ENCODE measurements at places on chromosomes 3 and 15. TPM values are rescaled to one million over a fixed set of nuclear protein-coding genes. Genes with fewer than 3 reads are reported as not detected.

The ZNF502 gene
- total RNA-seq: 3.6 TPM

The FAM43A gene
- total RNA-seq: 22.4 TPM

The CD200 gene
- total RNA-seq: 3.3 TPM

The AGBL1 gene
- total RNA-seq: not detected

The CKMT1B gene
- 105 TPM for total RNA-seq

The SEC61A1 gene
- total RNA-seq: 111 TPM

The LAMB2 gene
- total RNA-seq: 82.0 TPM

The LRRC34 gene
- 1.6 TPM for total RNA-seq

The AHSG gene
- total RNA-seq: not detected

The PRR20G gene
- total RNA-seq: not detected

The MKRN3 gene
- total RNA-seq: 3.6 TPM

The NCKIPSD gene
- total RNA-seq: 27.3 TPM

The SAXO2 gene
- total RNA-seq: 1.3 TPM

The PLA2G4E gene
- total RNA-seq: 0.06 TPM

The WDR73 gene
- total RNA-seq: 27.1 TPM

The CNTN4 gene
- 7.8 TPM for total RNA-seq

The TIMP4 gene
- total RNA-seq: 1.2 TPM

DNA sequence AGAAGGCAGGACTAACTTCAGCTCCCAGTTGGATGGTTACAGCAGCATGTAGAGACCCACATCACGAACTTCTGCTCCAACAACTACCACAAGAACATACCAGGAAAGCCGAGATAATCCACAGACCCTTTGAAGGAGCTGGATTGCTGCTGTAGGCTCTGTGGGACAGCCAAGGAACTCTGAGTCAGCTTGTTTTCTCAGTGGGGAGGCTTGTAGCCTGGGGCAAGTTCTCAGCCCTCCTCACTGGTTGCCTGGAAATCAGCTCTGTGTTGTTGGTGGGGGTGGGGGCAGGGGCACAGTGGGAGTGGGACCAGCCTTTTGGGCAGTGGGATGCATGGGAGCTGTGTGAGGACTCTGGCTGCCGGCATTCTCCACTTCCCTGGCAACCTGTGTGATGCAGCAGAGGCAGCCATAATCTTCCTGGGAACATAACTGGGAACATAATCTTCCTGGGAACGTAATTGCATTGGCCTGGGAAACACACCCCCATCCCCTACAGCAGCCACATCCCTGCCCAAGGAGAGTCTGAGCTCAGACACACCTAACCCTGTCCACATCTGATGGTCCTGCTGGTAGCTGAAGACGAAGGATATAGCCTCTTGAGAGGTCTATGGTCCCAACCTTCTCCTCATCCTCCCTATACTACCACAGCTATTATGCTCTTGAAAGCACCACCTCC, 153.1 kb downstream of the PEAK1 start:
- DNase-seq: no peak

DNA sequence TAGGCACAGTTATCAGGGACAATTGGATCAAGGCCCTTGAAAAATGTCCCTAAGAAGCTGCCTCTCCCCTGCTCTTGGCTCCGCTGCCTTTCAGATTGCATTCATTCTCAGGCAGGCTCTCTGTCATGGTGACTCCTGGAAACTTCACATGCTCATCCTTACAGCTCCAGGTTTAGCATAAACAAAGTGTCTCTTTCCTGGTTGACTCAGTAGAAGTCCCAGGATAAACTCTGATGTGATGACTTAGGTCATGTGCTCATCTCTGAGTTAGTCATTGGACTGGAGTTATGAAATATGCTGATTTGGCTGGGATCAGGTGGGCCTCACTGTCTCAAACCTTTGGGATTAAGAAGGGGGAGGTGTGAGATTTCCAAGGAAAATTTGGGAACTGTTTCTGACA, 243.8 kb downstream of the ZNF621 start:
- DNase-seq: no peak

DNA sequence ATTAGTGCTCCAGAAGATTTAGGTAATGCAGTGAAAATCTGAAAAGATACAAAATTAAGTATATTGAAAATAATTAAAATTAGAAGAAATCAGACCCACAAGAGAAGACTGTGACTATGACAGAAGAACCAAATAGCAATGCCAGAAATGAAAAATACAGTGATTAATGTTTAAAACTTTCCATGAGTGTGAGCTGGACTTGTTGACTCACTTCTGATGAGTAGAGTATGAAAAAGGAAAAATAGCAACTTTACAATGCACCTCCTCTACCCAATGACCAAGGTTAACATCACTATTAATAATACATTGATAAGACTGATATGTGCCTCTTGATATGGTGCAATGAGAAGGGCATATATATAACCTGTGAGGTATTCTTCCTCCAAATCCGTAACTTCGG, 39.3 kb upstream of the SLC22A13 start:
- DNase-seq: no peak

DNA sequence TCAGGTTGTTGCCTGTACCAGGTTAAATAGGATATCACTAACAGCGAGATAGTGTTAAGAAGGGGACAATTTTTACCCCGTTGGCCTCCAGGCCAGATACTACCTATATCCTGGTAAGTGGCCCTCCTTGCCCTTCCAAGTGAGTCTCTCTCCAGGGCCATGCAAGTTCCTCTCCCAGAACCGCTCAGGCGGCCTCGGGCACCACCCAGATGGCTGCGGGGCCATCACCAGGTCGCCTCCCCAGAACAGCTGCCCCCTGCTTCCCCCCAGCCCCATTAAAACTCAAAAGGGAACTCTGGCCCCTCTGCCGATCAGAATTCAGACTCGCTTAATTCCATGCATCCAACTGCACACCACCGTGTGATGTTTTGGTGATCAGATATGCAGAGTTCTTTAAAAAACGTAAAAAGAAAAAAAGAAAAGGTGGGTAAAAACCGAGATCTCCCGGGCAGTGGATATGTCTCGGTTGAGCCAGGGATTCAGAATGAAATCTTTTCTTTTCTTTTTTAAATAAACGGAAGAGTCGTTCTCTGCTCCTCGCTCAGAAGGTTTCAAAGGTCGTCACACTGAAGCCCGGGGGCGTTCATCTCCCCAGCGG, 1.9 kb upstream of the TRIM71 start:
- no peak for DNase-seq

GRCh38 chr3:6228958-6229683, 631.8 kb upstream of the GRM7 start:
- no peak for DNase-seq

DNA sequence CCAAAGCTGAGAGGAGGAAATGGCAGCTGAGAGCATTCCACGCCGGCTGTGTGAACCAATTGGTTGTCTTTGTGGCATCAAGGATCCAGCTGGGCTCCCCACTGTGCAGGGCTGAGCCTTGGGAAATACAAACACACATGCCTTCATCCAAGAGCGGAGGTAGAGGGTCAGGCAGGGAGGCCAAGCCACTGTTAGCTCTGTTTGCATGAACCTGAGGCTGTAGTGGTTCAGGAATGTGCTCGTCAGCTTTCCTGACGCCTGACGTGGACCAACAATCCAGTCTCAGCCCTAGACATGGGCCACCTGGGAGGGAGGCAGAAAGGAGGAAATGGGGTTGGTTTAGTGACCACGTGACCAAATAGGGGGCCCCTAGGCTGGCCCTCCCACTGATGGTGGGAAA, 276.9 kb downstream of the TLE3 start:
- no peak for DNase-seq

DNA sequence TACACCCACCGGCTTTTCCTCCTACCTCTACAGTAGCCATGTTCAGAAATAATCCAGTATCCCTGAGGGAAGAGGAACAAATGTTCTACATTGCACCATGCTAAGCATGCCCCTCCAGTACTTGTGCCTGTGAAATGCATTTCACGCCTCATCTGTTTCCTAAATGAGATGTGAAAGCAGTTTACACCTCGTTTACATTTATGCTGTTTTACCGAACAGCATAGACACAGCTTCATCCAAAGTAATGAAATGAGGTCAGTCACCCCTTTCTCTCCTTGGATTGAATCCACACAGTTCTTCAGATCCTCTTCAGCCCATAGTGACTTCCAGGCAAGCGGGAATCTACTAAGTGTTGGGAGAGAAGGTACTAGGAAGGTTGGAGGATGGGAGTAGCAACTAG, 514.3 kb downstream of the PDCD6IP start:
- DNase-seq: no peak

DNA sequence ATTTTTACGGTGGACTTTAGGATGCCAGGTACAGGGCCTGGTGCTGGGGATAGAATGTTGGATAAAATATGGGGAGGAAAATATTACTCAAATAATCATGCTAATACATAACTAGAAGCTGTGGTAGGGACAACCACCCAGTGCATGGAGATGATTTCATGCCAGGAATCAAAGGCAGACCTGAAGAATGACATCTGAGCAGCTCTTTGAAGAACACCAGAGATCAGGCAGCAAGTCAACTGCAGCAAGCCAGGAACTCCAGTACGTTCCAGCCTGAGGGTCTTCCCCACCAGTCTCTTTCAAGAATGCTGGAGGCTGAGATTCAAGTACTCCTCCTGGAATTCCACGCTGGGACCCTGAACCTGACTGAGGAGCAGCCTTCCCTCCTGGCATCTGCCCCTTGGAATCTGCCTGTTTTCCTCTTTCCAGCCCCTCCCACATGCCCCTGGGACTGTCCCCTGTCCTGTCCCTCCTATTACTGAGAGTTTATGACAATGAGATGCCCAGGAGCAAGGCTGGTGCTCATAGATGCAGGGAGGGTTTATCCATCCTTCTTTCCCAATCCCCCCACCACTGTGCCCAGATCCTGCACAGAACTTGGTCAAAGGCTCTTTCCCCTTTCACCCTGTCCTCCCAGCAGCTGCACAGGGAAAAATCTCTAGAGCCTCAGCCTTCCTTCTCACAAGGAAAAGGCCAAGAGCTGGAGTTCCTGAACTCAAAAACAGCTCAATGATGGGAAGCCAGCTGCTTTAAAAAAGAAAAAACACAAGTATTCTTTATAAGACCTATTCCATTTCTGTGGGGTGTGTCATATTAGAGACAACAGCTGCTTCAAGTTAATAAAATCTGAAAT, 68.0 kb downstream of the PDZRN3 start:
- no peak for DNase-seq

GRCh38 chr15:42836251-42836650, 84.3 kb downstream of the TTBK2 start:
- no peak for DNase-seq

GRCh38 chr3:35393901-35394799, 245.2 kb upstream of the ARPP21 start:
- DNase-seq: no peak

- no peak for DNase-seq
Observed at GRCh38 chr3:62982795-62983455, 107.7 kb upstream of the CADPS start.

GRCh38 chr3:173920386-173920785, 522.8 kb downstream of the NLGN1 start:
- no peak for DNase-seq

GRCh38 chr15:69498282-69498681, 45.7 kb downstream of the RPLP1 start:
- DNase-seq: no peak

GRCh38 chr15:93235926-93236780, 147.1 kb upstream of the RGMA start:
- peak; percentile 31 for DNase-seq

GRCh38 chr15:79053894-79054293, 36.7 kb downstream of the RASGRF1 start:
- DNase-seq: no peak

DNA sequence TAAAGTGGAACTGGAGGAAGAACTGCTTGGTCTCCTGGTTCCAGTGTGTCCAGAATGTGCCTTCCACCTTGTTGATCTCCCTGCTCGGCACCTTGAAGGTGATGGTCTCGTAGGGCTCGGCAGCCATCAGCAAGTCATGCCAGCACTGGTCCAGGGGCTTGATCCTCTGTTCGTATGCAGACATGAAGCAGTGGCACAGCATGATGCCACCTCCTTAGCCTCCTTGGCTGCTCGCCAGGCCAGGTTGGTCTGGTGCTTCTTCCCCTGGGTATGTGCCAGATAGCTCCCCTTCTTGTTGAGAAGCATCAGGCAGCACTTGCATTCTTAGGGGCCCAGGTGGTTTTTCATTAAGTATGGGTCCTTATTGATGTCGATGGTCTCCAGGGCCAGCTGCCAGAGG, 17.8 kb upstream of the TXNRD3 start:
- no peak for DNase-seq

DNA sequence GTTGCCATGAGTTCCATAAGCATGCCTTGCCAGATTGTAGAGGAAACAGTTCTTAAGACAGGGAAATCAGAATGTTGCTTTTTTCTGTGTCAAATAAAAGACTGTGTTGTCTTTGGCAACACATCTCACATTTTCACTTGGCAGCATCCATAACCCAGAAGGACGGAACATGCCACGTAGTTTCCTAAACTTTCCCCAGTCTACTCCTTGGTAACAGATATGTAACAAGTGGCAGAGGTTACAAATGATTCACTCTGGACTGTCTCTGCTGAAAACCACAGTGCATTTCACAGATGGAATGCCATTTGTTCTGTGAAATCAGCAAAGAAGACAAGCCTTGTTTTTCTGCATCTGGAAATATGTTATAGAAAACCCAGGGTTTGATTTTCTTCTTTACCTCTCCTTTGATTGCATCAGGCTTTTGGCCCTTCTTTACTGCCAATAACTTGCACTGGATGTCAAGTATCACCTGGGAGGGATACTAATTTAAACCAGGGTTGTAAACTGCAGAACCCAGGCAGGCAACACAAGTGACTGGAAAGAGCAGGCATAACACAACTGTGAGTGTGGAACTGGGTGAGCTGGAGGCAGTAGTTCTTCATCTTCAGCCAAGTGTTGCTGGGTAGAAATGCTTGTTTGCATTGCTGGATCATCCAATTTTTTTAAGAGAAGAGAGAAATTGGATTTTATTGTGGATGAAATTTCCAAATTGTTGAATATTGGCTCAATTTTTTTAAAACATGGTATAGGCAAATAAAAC, 124.4 kb upstream of the FOXB1 start:
- no peak for DNase-seq

Measured in mucosa of descending colon (tissue), 3 donors.